Right lung (tissue), 10 donors: ENCODE measurements at places on chromosomes 7 and 10.
A peak's percentile ranks its signal among the peaks of the same experiment; 100 is the strongest.

DNA sequence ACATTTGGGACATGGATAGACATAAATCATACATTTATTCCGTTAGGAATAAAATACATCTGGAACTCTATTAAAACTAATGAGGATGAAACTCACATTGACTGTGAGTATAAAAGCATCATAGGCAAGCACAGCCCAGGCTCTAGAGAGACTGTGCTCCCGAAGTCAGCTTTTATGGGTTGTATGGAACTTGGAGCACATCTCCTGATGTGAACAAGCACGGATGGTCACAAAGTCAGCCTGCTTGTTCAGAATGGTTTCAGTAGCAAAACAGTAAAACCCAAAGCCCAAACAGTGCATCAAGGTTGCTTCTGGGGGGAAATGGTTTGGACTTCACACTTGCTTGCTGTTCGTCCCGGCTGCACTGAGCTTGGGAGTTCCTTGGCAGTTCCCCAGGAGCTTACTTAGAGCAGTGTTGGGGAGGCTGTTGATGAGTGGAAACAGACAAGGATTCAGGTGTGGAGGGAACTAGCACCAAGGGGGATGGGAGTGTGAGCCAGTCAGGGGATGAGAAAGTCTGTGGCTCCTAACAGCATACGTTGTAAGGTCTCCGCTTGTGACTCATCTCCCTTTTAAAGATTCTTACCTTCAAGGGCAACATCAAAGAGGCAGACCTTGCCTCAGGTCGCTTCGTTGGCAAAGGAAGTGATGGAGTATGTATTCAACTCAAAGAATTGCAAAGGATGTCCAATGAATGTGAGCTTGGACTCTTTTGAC lies 19.7 kb upstream of the ITGA8 start:
- DNase-seq, result no peak

GRCh38 chr7:78355834-78356233 lies 557.3 kb downstream of the PHTF2 start:
- DNase-seq, result no peak

DNA sequence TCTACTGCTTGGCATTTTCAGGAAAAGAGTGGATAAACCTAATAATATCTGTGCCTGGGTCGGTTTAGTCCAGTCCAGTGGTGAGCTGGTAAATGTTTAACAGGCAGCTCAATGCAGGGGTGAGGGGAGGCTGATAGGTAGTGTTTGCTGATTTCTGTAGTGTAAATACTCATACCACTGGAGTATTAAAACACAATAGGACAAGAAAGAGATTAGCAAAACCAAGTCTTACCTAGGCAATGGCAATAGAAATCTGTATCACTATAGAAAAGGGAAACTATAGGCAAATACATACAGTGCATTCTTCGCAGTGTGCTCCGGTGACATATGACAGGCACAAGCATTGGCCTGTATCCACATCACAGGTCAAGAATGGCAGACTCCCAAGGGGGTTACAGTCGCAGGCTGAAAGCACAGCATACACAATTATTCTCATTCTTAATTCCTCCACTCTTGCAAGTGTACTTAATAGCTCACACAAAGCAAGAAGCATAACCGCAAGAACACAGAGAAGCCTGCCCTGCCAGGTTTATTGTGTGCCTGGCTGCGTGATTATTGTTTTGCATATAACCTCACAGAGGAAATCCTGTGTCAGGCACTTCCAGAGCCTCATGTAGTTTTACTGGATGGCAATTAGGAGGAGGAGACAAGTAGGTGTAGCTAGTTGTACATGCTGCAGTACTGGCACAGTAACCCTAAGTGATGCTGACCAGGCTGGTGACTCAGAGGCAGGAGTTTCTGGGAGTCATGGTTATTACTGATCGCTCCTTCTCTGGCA lies 35.0 kb downstream of the LAMB4 start:
- DNase-seq, result peak; percentile 39

- DNase-seq, result peak; percentile 65
Observed at GRCh38 chr10:63666836-63667383, 145.7 kb downstream of the REEP3 start.

GRCh38 chr7:47978790-47979144 lies 648 bp downstream of the HUS1 start:
- no peak for DNase-seq

DNA sequence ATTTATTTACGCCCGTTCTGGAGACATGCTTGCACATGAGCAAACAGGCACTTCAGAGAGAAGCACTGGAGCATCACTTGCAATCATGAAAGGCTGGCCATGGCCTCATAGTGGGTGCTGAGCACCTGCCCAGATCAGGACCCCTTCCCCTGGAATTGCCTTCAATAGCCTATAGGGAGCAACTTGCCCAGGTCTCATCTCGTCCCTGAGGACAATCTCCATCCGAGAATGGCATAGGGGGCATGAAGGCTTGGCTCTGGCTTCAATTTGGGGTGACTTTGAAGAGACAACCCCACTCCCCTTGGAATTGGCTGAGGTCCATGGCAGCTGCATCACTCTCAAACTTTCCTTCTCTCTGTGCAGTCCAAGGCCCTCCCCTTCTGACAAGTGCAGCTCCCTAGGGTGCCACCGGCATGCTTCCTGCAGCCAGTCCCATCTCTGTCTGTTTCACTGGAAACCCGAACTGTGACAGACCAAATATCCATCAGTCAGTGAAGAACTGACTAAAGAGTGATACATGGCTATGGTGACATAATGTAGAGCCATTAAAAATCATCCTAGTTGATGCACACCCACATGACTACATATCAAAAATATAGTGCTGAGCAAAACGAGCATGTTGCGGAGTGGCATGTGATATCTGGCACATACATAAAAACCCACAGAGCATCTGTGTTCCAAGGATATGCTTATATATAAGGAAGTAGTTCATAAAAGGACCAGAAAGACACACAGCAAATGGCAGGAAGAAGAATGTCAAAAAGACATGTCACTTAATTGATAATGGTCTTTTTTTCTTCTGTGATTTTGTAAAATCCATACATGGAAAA lies 12.4 kb downstream of the GDF2 start:
- no peak for DNase-seq

- peak; percentile 86 for DNase-seq
Observed at GRCh38 chr7:1569833-1570632, at the start of gene PSMG3. Gene PSMG3, minus strand, starts transcription at chr7:1570032. Its CDS starts 693 bp downstream, at chr7:1569339.

DNA sequence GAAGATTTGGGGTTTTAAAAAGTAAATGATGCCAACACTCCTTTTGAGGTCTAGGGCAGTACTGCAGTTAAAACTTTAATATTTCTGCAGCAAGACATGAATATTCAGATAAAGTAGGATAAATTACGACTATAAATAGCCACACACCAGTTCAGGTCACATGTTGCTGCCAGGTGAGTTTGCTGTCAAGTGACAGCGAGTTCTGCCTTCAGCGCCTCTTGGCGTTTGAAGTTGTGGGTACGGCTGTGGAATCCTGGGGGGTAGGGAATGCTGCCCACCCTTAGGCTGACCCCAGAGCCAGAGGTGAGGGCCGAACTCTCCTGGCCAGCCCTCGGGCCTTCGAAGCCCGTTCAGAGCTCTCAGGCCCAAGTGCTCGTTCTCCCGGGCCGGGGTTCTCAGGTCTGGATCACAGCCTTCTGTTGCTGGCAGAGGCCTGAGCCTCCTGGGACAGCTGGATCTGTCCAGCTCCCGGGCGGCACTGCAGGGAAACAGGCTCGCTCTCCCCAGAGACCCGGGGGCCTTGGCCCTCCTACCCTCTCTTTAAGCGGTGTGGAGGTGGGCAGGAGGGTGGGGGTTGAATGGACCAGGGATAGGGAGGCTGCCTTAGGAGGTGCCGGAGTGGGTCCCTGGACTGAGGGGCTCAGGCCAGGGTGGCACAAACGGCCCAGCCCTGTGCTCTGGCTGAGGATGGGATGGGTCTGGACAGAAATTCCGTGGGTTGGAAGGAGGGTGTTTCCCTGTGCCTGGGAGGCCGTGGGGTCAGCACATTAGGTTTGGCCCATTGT lies 5.4 kb downstream of the BRI3 start:
- no peak for DNase-seq

DNA sequence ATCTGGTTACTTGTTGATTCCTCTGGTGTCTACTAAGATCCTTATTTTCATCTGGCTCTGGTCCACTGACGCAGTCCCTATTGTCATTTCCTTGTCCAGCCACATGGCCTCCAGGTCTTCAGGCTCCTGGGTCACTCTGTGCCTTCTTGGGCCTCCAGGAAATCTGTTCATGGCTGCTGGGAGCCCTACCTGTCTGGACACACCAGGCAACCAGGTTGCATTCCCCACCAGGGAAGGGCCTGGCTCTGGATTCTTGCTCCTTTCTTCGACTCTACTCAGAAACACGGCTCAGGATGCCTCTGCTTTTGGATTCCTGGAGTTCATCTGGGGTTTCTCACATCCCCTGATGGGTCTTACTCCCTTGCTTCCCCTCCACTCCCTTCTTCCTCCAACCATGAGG lies 8.0 kb upstream of the PPIF start:
- no peak for DNase-seq

DNA sequence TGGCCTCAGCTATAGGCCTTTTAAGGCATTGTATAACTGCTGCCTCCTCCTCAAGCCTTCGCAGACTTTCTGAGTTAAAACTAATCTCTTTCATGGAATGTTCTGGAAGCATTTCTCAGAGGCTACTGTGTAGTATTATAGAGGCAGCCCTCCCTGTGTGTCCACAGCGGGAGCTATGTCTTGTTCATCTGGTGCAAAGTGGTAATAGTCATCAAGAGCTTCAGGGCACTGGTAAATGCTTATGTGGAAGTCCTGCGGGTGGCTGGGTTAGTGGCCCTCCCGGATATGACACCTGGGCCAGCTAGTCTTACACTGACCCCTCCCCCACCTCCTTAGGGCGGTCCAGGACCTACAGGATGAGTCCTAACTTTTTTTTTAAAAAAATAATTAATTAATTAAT lies 2.2 kb upstream of the ABHD11 start:
- no peak for DNase-seq

GRCh38 chr10:61271127-61271780 lies 181.9 kb downstream of the TMEM26 start:
- no peak for DNase-seq

- no peak for DNase-seq
Observed at GRCh38 chr10:122233857-122234348, 37.2 kb upstream of the BTBD16 start.

DNA sequence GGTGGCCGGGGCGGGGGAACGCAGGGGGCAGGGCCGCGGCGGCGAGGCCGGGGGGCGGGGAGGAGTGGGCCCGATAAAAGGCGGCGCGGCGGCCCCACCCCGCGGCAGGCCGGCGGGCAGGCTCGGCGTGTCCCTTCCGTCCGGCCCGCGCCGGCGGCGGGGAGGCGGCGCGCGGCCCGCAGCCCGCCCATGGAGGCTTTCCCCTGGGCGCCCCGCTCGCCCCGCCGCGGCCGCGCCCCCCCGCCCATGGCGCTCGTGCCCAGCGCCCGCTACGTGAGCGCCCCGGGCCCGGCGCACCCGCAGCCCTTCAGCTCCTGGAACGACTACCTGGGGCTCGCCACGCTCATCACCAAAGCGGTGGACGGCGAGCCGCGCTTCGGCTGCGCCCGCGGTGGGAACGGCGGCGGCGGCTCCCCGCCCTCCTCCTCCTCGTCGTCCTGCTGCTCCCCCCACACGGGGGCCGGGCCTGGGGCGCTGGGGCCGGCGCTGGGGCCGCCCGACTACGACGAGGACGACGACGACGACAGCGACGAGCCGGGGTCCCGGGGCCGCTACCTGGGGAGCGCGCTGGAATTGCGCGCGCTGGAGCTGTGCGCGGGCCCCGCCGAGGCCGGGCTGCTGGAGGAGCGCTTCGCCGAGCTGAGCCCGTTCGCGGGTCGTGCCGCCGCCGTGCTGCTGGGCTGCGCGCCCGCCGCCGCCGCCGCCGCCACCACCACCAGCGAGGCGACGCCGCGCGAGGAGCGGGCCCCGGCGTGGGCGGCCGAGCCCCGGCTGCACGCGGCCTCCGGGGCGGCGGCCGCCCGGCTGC lies at the start of gene NANOS1:
Gene NANOS1, plus strand, starts transcription at position 102 of the 808 bp plus-strand sequence. Its CDS starts 88 bp downstream, at position 190.
- no peak for DNase-seq

GRCh38 chr7:128068785-128069184 lies 37.5 kb upstream of the LRRC4 start:
- DNase-seq, result no peak

- DNase-seq, result no peak
Observed at GRCh38 chr10:15335508-15335907, 35.6 kb downstream of the FAM171A1 start.
